Stimulated activated naive CD4-positive, alpha-beta T cell treated with Interleukin-2 at 50 U/mL for 16 hours (primary cell): ENCODE measurements at places on chromosomes 5 and 9.

DNA sequence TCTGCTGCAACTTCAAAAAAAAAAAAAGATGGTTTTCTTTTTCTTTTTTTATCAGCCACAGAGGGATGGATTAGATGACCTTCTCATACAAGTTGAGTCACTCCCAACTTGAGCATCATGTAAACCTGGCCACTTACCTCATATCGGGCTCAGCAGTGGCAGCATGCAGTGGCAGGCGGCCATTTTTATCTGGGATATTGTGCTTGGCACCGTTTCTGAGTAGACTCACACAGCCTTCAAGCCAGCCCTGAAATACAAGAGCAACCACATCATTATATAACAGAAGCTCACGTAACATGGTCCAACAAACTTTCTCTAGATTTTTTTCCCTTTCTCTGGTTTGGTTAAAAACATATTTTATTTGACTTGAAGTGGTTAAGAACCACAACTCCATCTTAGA lies 62.6 kb downstream of the ANKRD55 start:
- no peak for DNase-seq

DNA sequence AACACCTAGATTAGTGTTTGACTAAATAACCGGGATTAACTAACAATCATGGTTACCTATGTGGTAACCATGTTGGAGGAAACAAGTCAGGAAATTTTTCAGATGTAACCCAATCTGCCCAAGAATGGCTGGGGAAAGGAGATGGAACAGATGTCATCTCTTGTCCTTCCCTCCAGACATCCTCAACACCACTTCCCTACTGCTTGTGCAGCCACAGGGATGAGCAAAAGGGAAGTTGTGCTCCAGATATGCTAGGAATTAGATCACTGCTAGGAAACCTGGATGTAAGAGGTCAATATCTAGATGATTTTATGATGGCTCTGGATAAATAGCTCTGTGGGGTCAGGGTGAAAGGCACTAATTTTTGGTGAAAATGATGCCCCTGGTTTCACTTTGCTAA lies 61.3 kb upstream of the ELL2 start:
- no peak for DNase-seq

DNA sequence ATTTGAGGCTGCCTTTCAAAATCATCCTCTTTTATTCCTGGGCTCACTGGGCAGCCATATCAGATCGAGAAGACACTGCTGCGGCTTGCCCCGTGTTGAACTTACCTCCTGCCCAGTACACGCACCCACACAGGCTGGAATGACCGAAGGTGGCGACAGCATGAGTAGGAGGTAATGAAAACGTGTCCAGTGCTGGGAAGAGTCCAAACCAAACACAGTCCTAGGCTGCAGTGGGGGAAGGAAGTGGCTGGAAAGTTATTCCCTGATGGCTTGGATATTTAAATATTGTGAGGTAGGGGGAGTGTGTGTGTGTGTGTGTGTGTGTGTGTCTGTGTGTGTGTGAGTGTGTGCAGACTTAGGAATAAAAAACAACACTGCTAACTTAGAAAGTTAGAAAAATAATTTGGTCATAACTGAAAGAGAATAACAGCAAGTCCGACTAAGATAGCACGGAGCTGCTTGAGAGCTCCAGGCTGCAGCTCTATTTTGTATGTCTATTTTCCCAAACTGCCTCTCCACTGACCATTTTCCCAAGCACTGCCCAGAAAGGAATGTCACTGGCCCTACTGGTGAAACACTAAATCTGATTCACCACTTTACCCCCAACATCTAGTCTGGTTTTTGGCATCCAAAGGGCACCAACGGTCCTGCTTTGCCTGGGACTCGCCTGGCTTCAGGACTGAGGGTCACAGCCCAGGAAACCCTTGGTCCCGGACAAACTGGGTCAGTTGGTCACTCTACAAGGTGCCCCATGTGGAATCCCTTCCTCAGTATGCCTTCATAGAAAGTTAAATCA lies 41.2 kb downstream of the ANKH start:
- DNase-seq = no peak

GRCh38 chr5:149130121-149130914 lies 11.0 kb upstream of the ABLIM3 start:
- DNase-seq = no peak

DNA sequence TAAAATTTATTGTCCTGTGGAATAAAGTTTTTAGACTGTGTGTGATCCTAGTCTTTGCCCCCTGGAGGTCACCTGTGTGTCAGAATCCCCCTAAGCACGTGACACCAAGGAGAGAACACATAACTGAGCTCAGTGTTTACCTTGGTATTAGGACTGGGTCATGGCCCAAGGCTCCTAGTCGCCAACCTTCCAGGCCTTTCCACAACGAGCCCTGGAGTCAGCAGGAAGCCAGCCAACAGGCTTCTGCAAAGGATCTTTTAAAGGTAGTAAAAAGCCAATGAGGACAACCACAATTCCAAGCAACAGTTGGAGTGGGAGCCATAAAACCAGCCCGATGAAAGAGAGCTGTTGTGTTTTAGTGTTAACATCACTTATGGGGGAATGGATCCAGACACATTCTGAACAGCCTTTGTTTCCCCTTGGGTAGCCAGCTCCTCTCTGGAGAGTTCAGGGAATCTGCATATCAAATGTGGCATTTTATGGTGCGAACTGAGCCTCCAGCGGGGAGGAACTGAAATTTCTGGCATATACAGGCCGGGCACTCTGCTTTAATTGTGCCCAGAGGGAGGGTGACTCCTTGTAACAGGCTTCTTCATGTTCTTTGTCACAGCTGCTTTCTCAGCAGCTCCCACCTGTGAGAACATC lies 239.9 kb downstream of the FSTL4 start:
- DNase-seq = no peak

DNA sequence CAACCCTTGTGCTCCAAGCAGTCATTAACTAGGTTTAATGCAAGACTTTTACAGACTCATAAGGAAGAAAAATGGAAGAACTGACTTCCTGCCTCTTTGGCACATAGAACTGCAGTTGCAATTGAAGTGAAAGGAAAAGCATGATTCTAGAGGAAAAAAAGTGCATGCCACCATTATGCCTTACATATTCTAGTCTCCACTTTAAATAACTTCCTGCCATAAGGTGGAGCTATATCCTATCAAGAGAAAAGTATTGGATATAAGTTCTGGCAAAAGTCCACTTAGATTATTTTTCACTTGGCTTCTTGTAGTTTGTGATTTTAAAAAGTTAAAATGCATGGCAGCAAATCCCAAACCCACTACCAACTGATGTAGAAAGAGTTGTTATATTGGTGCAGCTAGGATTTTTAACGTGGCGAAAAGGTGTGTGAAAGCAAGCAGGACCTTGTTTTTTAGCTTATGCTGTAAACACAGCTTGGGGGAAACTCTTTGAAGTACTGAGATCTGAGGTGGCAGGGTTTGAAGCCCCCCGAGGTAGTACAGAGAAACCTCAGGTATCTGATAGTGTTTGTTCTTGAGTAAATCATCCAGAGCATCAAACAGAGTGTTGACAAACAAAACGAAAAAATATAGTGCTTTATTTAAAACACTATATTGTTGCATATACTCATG lies 117.9 kb downstream of the ANXA1 start:
- DNase-seq = no peak

- no peak for DNase-seq
Observed at GRCh38 chr5:59506285-59506877, 387.1 kb downstream of the PDE4D start.

DNA sequence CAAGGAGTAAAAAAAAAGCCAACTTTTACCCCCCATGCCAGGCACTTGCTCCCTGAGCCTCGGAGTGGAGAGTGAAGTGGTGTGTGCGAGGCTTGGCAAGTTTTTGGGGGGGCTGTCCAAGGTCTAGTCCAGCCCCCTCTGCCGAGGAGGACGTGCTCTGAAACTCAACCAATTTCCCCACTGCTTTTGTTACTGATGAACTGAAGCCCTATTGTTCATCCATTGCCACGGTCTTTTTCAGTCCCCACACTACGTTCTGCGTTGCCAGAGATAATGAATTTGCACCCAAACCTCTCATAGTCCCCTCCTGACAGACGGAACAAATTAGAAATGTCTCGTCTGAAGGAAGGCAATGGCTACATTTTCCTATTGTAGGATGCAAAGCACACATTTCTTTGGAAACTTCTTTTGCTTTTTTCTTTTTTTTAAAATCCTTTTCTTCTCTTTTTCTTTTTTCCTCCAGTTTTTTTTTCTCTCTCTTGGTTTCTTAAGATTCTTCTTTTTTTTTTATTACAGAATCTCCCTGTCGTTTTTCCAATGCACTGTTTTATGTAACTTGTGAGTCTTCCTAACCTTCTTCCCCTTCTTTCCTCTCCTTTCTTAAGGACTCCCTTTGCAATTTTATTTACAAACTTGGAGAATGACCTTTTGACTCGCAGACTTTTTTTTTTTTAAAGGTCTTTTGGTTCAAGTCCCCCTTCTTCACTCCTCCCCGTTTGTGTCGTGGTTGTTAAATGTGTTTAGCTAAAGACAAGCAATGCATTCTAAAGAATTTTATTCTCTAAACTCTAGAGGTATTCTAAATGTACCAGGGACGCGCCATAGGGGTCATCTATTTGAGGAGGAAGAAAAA lies 209.5 kb downstream of the MEF2C start:
- DNase-seq = no peak

- no peak for DNase-seq
Observed at GRCh38 chr5:174455301-174455700, 269.1 kb upstream of the MSX2 start.

DNA sequence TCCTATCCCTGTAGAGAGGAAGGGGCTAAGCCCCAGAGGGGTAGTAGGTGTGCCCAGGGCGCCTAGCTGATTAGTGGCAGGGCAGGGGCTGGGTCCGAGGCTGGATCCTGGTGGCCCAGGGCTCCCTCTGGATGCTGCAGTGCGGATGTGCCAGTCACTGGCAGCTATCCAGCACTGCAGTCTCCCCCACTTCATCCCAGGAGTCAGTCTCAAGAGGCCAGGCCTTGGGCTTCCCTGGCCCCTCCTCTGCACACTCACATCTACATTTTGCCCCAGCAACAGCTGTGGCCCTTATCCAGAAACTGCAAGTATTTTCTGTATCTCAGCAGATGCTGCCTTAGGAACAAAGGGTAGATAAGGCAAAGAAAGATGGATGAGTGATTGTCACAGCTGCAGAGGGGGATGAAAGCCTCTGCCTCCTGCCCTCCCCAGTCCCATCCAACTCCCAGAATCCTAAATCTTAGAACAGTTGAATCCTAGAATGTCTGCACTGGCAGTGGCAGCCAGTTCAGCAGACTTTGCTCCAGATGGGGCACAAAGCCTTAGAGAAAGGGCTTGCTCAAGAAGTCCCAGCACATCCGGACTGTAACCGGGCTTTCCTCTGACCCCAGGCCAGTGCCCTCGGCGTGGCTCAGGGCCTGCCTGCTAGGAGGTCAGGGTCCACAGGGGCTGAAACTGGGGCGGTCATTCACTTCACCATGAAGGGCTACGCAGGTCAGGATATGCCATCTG lies 1.6 kb downstream of the ANXA6 start:
- DNase-seq = no peak

DNA sequence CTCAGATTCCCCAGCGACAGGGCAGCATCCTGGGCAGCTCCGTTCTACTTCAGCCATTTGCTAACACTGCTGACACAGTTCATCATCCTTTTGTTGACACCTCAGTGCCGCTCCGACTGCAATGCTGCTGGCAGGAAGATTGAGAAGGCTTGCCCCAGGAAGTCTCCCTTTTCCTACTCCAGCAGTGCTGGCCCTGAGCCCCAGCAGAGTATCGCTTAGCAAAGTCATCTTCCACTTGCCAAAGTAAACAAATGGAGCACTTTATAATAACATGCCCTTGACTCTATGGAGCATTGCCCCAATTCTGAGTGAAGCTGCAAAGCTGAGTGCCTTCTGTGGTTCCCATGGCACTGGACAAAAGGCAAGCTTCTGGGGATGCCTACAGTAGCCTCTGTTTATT lies 32.2 kb downstream of the PRLR start:
- no peak for DNase-seq
